Urinary bladder (tissue), 4 donors: ENCODE measurements at places on chromosomes 5 and 9. TPM values are rescaled to one million over a fixed set of nuclear protein-coding genes. Genes with fewer than 3 reads are reported as not detected.

The PRPF4 gene
- 23.4 TPM for total RNA-seq

DNA sequence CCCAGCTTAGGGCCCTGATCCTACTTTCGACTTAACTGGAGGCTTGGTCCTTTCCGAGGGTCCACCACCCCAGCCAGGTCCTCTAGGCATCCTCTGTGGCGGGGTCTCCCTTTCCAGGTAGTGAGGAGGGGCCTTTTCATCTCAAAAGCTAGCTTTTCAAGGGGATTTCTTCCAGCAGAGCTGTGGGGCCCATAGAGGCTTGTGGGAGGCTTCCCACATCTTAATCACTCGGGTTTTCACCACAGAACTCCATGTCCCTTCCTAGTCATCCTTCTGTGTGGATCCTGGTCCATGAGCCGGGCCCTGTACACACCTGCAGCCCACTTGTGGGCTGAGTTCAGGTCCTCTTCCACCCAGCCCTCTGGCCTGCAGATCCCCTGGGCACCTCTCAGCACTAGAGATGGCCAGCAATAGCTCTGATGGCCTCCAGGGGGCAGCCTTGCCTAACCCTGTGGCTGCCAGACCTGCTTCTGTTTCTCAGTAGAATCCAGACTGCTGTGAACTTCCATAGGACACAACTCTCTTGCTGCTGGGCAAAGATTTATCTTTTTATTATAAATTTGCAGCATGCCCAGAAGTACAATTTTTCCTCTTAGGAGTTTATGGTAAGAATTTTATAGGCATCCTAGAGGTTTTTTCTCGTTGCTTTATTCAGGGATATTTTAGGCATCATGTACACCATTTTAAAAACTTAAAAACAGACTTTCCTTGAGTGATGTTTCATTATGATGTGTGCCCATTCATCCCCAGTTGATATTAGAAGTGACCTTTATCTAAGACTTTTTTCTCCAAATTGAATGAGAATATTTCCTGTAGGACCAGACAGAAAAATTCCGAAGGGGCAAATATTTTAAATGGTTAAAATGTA lies 208.9 kb downstream of the TRIO start:
- no peak for DNase-seq

The CBY3 gene
- total RNA-seq: not detected

- no peak for DNase-seq
Observed at GRCh38 chr5:24693609-24694008, 48.8 kb upstream of the CDH10 start.

GRCh38 chr5:39578887-39579497 lies 154.2 kb upstream of the DAB2 start:
- no peak for DNase-seq

DNA sequence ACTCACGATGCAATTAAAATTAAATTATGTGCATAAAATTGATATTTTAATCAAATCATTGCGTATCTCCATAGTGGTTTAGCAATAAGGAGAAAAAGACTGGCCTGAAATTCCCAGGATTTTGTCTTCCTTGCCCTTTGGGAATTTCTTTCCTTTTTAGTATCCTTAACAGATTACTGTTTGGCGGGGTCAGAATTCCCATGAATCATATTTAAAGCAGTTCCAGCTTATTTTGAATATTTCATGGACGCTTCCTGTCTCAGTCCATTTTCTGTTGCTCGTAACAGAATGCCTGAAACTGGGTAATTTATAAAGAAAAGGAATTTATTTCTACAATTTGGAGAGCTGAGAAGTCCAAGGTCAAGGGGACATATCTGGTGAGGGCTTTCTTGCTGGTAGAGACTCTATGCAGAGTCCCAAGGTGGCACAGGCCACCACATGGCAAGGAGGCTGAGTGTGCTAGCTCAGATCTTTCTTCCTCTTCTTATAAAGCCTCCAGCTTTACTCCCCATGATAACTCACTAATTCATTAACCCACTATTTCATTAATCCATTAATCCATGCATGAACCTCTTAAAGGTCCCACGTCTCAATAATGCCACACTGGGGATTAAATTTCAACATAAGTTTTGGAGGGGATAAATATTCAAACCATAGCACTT lies 37.8 kb downstream of the CDH6 start:
- DNase-seq: no peak

DNA sequence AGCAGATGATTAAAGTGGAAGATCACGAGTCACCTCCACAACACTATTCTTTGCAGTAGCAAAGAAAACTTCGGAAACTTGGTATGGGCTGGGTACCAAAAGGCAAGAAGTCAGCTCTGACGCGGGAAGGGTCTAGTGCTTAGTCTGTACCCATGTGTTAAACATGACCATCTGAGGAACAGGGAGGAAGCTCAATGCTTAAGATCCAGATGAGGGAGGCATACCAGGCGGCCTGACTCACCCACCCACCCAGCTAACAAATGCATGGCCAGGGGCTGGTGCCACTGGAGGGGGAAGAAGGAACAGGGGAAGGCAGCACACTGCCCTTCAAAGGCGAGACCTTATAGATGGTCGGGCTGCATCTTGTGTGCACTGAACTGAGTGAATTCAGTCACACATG lies 41.8 kb downstream of the CAMSAP1 start:
- DNase-seq: no peak
